ENCODE measurements at places on chromosomes 1 and 21.

- no peak for DNase-seq
Observed at GRCh38 chr1:204623894-204624361, 61.6 kb downstream of the LRRN2 start.

- no peak for DNase-seq
Observed at GRCh38 chr1:10599194-10599861, 124.6 kb downstream of the PEX14 start.

- DNase-seq, result no peak
Observed at GRCh38 chr1:99917214-99917613, 52.6 kb upstream of the SLC35A3 start.

DNA sequence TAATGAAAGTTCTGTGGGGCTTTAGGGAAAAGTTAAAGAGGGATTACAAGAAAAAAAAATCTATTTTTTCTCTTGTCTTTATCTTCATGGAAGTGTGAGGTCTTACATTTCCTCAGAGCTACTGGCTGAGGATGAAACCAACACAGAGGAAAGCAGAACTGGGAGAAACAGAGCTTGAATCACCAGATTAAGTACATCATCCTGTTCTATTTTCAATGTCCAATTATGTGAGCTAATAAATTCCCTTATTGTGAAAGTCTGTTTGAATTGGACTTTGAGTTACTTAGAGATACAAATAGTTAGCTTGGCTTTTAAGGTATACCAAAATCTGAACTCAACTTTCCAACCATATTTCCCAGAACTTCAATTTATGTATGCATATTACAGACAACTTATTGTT lies 69.2 kb downstream of the LPGAT1 start:
- DNase-seq, result no peak

DNA sequence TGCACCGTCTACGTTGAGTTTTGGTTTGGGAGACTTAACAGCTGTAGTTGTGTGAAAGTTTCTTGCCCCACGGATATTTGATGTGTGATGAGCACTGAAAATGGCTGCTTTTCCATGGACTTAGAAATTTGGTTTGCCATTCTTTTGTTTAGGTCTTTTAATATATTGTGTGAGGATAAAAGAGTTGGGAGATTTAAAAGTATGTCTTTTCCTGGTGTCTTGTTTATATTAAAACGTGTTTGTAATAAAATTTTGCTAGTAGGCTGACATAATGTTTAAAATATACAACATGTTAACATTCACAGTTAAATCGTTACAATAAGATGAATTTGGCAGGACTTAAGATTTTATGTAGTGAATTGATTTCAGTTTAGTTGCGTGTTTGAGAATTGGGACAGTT lies 106.9 kb downstream of the DYRK1A start:
- DNase-seq, result no peak

DNA sequence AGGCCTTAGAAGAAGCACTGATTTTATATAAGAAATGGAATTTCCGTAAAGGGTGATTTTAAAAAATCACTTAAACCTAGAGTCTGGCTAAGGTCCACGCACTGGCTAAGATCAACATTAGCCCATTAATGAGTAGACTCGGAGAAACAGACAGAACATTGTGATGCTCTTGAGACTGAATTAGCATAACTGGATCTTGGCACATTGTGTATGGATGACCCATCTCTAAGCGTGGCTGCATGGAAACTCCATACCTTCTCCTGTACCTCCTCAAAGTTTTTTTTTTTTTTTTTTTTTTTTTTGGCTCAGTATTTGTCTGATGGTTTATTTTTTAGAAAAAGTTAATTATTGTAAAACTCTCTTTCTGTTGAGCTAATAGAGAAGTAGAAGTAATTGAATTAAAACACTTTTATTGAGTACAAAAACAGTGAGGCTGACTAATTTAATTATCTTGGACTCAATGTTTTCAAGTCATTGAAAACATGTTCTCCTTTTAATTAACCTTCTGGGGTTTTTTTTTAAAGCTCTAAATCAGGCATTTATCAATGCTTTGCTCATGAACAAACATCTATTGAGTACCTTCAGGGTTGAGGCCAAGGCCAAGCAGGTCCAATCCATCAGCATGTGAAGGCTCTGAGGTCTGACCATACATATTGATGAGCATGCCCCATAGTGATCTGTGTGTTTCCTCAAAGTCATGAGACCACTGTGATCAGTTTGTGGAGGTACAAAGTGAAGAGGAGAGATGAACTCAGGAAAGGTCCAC lies 74.0 kb downstream of the TLR5 start:
- no peak for DNase-seq

GRCh38 chr1:155941845-155942531 lies 550 bp downstream of the RXFP4 start:
- no peak for DNase-seq

- no peak for DNase-seq
Observed at GRCh38 chr1:33468531-33468930, 3.9 kb upstream of the ZSCAN20 start.

DNA sequence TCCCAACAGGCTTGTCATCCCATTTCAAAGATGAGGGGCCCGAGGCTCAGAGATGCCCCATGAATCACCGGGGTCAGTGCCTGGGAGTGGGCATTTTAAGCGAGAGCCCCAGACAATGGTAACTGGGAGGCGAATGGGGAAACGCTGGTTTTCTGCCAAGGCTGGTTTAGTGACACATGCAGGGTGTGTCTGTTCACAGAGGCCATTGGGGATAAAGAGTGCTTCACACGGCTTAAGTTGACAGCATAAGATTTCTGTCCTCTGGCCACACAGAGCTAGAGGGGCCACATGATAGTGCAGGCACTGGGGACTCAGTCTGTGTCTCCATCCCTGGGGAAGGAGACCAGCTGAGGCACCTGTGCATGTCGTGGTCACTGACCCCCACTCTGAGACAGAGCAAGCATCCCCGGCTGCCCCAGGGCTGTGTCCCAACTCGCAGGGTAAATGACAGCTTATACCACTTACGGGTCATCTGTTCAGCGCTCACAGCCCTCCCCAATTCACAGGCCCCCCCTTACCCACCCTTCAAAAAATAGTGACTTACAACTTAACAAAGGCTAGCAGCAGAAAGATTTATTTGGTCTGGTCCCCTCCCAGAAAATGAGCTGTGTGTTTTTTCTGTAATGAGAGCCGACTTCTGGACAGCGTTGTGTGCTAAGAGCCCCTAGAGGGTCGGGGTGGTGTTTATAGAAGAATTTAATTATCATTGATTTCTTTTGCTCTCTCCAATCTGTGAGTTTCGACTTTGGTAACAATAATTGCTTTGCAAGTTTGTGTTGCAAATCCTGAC lies 34.9 kb upstream of the ARHGEF16 start:
- DNase-seq, result no peak

- DNase-seq, result no peak
Observed at GRCh38 chr1:23357138-23357908, 12.3 kb downstream of the ZNF436 start.

GRCh38 chr1:160739098-160739511 lies at the start of gene SLAMF7:
Gene SLAMF7 (plus strand): TSS chr1:160739247. CDS start chr1:160739302, 55 bp downstream.
- DNase-seq, result no peak

DNA sequence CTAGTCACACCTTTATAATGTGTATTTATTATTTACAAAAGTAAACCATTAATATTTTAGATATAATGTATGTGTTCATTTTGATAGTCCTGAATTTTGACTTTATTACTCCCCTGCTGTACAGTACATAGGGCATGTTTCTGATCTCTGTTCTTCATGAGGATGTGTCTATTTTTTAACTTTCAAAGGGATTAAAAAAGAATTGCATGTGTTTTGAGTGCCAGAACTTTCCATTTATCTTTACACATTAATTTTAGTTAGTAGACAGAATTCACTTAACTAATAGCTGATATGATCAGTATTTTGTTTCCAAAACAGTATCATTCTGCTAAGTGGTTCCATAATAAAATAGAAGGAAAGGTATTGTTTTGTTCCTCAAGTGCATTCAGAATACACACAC lies 3.1 kb downstream of the PBX1 start:
- no peak for DNase-seq

- DNase-seq, result no peak
Observed at GRCh38 chr21:41830764-41831452, 48.2 kb downstream of the PRDM15 start.

DNA sequence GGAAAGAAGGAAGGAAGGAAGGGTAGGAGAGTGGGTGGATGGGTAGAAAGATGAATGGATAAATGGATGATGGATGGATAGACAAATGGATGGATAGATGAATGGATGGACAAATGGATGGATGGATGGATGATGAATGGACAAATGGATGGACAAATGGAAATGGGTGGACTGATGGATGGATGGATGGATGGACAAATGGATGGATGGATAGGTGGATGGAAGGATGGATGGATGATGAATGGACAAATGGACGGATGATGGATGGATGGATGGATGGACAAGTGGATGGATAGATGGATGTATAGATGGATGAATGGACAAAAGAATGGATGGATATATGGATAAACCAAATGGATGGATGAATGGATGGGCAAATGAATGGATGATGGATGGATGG lies 30.5 kb downstream of the CHD5 start:
- no peak for DNase-seq

DNA sequence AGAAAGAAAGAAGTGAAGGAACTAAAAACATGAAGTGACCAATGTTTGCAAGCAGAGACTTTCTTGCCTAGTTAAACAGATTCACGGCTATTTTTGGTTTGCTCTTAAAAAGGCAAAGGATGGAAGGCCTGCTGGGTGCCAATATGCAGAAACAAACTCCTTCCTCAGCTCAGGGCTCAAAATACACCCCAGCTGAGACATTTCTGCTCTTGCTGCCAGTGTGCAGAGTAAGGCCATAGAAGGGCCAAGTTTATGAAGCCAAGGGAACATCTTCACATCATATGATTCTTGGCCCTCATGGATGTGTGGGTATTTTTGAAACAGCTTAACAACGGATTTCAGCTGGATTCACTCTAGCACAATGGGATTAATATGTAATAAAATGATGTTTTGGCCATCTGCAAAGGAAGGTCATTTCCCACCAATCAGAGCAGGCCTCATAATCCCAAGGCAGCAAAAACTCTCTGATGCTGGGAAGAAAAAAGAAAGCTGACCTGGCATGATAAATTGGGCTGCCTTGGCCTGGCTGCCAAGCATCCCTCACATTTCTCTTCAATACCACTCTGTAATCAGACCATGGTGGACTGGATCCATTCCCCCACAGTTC lies 70.7 kb downstream of the CAPZB start:
- no peak for DNase-seq

- no peak for DNase-seq
Observed at GRCh38 chr1:225878282-225878681, 3.9 kb downstream of the TMEM63A start.

DNA sequence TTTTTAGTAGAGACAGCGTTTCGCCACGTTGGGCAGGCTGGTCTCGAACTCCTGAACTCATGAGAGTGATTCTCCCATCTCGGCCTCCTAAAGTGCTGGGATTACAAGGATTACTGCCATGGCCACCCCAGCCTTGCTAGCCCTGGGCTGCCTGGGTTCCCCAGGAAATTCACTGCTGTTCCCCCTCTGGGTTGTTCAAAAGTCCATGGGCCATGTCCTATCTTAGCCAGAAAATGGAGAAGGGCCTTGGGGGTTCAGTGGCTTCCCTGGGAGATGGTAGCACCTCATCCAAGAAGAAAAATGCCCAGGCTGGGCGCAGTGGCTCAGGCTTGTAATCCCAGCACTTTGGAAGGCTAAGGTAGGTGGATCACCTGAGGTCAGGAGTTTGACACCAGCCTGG lies 20.9 kb downstream of the SLC26A9 start:
- no peak for DNase-seq

Measured in esophagus squamous epithelium (tissue), 5 donors.